ENCODE measurements at places on chromosomes 4 and X. TPM values are rescaled to one million over a fixed set of nuclear protein-coding genes. Genes with fewer than 3 reads are reported as not detected.

The ZNF674 gene
- 7.9 TPM for total RNA-seq

The HEPH gene
- total RNA-seq = not detected

The DCLK2 gene
- total RNA-seq = 4.9 TPM

The IKBKG gene
- 28.0 TPM for total RNA-seq

The RNF150 gene
- total RNA-seq = 2.7 TPM

The NLGN4X gene
- 44.3 TPM for total RNA-seq

The SPATA18 gene
- 0.92 TPM for total RNA-seq

The AFAP1 gene
- 42.6 TPM for total RNA-seq

The ZXDB gene
- total RNA-seq = 8.5 TPM

The PGAM4 gene
- total RNA-seq = 0.57 TPM

The HTRA3 gene
- 1.4 TPM for total RNA-seq

The DKK2 gene
- 99.3 TPM for total RNA-seq

Data from A673 (cell line).